Fibroblast of skin of left biceps (primary cell): ENCODE measurements at places on chromosomes 12 and 14.

DNA sequence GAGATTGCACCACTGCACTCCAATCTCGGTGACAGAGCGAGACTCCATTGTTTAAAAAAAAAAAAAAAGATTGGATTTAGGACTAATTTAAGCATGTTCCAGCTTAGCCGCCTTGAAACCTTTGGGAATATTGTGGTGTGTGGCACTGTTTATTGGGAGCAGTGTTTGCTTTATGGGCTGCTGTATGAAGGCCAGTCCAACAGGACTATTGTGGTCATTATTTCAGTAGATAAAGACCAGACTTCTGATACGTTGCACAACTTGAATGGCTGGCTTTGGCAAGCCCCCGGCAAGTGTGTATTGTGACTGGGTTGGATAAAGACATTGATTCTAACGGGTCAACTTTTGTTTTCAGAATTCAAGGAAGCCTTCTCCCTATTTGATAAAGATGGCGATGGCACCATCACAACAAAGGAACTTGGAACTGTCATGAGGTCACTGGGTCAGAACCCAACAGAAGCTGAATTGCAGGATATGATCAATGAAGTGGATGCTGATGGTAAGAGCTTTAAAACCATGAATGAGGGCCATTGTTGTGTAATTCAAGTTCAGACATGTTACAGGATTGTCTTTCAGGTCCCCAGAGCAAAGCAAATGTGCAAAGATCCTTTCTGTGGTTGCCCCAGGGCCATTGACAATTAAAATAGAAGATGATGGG lies 4.2 kb downstream of the CALM1 start:
- DNase-seq: no peak

- no peak for DNase-seq
These were observed 71.3 kb upstream of the HECTD1 start for GRCh38 chr14:31278883-31279282.

GRCh38 chr12:66036317-66036716 lies 94.2 kb downstream of the LLPH start:
- DNase-seq: peak; percentile 91

- no peak for DNase-seq
These were observed 29.1 kb downstream of the JDP2 start for GRCh38 chr14:75456997-75457335.

- no peak for DNase-seq
These were observed 11.4 kb downstream of the RPS6KL1 start for GRCh38 chr14:74911704-74912103.

GRCh38 chr14:91858536-91859275 lies 8.6 kb downstream of the TC2N start:
- DNase-seq: peak; percentile 33

DNA sequence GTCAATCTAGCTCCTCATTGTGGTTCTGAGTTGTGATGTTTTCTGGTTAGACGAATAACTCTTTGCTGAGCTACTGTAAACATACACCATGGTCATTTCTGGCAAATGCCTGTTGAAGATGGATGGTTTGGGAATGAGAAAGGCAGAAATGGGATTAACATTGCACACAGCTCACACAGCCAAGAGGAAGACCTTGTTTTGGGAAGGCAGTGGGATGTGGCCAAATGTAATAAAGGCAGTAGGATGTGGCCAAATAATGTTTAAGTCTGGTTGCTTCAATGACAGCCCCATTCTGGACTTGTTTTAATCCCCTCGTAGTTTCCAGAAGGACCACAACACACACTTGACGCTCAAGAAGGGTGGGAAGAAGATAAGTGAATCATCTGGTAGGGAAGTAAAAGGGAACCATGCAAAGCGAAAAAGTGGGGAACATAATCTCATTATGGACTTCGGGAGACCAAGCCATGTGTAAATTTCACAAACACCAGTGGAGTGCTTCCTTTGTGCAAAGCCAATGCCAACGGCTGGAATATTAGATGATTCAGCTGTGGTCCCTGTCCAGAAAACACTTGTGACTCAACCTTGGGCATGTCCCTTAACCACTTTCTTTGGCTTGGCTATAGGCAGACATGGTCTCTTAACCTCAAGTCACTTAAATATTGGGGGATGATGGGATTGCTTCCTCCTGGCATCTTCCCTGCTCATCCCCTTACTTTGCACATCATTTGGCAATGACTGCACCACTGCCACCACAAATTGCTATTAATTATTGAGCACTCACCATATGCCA lies 284.4 kb upstream of the CRY1 start:
- DNase-seq: no peak

GRCh38 chr12:16324772-16325171 lies 22.7 kb upstream of the MGST1 start:
- no peak for DNase-seq

GRCh38 chr12:64450711-64451486 lies 1.0 kb upstream of the TBK1 start:
- no peak for DNase-seq

DNA sequence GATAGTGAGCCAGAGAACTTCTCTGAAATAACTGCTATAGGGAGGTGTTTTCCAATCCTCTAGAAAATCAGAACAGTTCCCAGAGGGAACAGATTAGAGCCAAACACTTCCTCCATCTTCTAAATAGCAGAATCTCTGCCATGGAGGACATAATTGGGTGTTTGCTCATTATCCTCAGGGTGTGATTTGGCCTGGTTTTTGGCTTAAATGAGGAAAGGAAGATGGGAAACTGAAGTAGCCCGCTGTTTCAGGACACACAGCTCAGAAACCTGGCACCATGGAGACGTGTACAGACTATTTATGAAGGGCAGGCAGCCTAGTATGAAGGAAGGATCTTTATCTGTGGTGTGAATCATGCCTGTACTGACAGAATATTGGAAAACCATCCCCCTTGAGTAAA lies 231.7 kb upstream of the PRKD1 start:
- no peak for DNase-seq

DNA sequence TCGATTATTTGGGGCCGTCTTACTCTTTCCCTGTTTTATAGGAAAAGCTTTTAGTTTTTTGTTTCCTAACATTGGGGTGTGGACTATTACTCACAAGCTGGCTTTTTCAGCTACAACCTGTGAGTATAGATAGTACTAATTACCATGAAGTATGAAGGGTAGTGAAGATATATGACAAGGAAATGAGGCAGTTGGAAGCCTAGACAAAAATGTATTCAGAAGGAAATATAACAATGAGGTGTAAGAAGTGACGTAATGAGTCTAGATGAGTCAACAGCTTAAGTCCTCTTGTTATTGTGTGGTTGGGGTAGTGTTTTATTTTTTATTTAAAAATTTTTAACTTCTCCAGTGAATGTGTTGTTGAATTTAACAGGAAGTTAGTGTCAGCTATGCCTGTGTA lies 804.5 kb downstream of the NRXN3 start:
- DNase-seq: no peak
